ENCODE measurements at places on chromosomes 7 and 10.

DNA sequence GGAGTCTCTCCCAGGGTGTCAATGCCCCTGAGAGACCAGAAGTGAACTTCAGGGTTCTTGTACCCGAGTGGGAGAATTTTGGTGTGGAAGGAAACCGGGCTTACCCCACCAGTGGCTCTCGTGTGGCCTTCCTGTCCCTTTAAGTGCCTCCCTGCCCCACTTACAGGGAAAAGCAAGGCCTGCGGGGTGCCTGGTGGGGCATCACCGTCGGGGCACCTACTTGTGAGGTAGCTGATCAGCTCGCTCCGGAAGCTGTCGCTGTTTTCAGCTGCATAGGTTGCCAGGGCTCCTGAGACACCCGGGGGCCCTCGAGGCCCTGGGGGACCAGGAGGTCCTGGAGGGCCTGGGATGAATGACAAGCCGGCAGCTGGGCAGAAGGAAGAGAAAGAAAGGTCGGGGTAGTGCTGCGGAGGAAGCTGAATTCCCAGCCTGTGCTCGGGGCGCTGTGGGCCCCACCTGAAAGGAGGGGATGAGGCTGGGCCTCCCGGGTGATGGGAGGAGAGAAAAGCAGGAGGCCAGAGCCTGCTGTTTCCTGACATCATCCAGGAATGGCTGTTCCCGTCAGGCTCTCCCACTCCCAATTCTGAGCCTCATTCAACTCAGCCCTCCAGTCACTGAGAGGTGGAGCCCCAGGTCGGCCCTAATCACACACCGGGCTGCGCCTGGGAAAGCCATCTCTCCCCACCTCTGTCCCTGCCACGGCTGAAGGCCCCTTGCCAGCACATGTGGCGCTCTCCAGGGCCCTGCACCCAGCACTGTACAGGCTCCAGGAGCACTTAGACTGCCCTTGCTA, 51.1 kb downstream of the COL17A1 start:
- DNase-seq: no peak

GRCh38 chr7:14805105-14805719, 97.3 kb downstream of the DGKB start:
- DNase-seq: no peak

DNA sequence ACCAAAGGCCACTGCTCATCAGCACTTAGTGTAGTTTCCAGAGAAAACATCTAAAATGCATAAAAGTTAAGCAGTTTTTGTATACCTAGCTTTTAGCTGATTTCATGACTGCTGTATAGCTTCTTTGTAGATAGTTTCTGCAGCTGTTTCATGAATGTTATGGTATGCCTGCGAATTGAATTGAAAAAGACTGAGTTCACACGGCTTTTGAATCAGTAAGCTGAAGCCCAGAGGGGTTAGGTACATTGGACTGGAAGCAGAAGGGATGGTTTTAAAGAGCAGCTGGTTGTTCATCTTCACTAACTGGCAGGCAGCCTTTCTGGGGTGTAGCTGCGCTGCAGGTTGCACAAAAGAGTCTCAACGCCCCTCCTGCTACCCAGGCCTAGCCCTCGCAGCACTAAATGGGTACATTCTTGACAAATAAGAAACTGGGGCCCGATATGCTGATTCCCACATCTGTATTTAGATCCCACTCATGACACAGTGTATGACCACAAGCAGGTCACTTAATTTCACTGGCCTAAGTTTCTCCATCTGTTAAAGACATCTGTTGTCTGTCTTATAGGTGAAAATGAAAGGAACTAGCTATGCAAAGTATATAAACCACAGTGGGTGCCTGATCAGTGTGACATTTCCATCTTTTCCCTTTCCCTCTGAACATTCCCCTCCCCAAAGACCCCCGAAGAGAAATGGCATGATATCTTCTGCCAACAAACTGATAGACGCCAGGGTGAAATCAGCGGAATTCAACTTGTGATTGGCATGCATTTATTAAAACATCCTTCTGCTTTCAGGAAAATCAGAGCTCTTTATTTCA, 85.9 kb upstream of the AGBL3 start:
- DNase-seq: no peak

GRCh38 chr10:88794731-88795130, 7.8 kb upstream of the LIPM start:
- peak; percentile 53 for DNase-seq

DNA sequence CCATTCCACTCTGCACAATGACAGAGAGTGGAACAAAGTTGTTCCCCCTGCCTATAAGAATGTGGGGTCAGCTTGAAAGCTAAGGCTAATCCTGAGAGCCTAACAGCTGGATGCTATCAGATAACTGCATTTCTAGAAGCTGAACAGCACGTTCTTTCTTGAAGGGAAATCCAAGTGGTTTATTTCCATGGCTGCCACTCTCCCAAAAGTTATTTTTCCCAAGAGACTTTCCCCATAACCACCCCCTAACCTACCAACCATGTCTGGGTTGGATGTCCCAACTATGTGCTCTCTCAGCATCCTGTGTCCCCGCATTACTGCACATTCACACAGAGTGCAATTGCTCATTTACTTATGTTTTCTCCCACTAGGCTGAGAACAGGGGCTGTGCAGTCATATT, 140.7 kb upstream of the ANKRD1 start:
- DNase-seq: no peak

GRCh38 chr10:59624951-59625350, 84.7 kb downstream of the SLC16A9 start:
- no peak for DNase-seq

GRCh38 chr10:3785251-3785850, 342 bp upstream of the KLF6 start:
- DNase-seq: peak; percentile 96

GRCh38 chr7:23298141-23298881, 828 bp upstream of the MALSU1 start:
- DNase-seq: no peak

GRCh38 chr10:68251625-68252495, 19.9 kb upstream of the ATOH7 start:
- DNase-seq: no peak

- no peak for DNase-seq
Measured at GRCh38 chr7:99403764-99404163, 4.6 kb downstream of the PDAP1 start.

GRCh38 chr7:100430493-100431285, 1.1 kb downstream of the MEPCE start:
- DNase-seq: no peak

- no peak for DNase-seq
Measured at GRCh38 chr7:130369110-130369711, 11.1 kb upstream of the CPA1 start.

GRCh38 chr10:66827353-66827752, 98.5 kb upstream of the LRRTM3 start:
- DNase-seq: peak; percentile 9

GRCh38 chr7:33868166-33868565, 37.2 kb upstream of the BMPER start:
- DNase-seq: no peak

DNA sequence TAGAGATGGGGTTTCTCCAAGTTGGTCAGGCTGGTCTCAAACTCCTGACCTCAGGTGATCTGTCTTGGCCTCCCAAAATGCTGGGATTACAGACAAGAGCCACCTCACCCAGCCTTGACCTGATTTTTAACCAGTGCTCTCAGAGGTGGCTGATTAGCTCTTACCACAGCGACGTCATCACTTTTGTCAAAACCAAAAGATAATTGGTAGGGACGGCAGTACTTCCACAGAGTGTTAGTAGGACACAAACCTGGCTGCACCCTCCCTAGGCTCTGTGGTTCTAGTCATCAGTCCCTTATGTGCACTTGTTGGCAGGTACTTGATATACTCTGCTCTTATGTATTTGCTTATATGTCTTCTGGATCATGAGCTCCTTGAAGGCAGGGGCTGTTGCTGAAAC, 74.0 kb downstream of the GPR141 start:
- DNase-seq: no peak

DNA sequence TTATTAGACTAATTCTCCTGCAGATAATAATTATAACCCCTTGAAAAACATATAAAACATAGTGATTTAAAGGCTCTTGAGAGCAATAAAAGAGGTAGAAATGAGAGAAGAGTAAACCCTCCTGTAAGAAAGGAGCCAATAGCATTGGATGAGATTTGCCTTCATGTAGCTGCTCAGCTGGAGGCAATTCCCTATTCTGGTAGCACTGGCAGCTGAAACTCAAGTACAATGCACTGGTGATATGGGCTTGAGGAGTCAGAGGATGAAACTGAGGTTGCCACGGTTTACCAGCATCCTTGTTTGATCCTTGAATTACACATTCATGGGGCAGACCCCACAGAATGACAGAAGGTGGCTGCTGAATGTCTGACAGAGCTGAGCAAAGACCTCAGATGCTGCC, 76.4 kb downstream of the CTTNBP2 start:
- DNase-seq: no peak

DNA sequence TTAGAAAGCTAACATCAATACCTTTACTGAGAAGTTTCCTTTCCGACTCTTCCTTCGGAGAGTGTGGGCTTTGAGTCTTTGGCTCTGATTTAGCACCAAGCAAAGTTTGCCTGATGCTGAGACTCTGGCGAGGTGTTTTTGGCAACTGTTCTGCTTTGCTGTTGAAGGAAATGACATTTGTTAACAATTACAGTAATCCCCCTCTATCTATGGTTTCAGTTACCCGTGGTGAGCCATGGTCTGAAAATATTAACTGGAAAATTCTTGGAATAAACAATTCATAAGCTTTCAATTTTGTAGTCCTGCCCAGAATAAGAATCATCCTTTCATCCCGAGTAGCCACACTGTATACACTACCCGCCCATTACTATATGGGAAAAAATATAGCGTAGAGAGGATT, 126.3 kb downstream of the ARHGAP21 start:
- DNase-seq: peak; percentile 23

DNA sequence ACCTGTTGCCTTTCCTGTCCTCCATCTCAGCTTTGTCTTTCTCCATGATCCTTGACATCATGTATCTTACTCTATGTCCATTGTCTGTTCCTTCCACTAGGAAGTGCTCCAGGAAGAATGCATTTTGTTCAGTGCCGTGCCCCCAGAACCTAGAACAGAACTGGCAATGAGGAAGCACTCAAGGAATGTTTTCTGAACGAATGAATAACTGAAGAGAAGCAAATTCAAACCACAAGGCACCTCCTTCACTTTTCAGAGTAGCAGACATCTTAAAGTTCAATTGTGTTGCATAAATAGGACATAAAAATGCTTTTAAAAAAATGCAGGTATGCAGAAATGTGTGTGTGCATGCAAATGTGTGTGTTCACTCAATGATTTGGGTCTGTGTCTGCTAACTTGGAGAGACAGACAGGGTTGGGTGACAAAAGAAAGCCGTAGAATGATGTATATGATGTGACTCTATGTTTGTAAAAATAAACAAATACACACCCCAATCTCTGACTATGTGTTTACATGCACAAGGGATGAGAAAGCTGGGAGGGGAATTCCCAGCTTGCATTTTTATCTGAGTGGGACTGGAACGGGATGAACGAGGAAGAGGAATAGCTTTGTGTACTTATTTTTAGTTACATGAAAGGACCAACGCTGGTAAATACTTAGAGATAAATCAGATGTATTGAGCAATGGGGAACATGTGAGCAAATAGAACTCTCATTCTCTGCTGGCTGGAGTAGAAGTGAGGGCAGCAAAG, 237.7 kb downstream of the FANK1 start:
- no peak for DNase-seq

DNA sequence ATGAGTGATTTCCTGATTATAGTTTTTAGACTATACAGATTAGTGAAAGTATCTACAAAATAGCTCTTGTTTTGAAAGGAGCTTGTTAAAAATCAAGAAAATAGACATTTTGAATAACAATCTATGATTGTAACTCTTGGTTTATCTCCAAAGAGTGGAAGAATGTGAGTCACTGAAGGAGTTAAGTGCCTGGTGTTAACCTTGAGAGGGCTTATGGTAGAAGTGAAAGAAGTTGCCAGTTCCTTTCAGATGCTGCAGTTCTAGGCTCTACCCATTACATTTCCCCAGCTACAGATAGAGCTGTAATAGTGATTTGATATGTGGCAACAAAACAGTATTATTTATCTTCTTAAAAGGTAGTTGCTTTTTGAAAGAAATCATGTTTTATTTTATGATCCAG, 12.7 kb downstream of the NRBF2 start:
- no peak for DNase-seq

DNA sequence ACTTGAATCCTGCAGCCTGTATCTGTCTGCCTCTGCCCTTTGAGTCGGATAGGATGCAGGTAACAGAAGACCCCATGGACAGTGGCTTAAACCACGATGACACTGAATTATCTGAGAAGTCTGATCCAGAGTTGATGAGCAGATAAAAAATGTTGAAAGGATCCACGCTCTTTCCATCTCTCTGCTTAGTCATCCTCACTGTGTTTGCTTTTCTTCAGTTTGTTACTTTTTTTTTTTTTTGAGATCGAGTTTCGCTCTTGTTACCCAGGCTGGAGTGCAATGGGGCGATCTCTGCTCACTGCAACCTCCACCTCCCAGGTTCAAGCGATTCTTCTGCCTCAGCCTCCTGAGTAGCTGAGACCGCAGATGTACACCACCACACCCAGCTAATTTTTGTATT, 36.9 kb upstream of the GOLGA7B start:
- DNase-seq: no peak

DNA sequence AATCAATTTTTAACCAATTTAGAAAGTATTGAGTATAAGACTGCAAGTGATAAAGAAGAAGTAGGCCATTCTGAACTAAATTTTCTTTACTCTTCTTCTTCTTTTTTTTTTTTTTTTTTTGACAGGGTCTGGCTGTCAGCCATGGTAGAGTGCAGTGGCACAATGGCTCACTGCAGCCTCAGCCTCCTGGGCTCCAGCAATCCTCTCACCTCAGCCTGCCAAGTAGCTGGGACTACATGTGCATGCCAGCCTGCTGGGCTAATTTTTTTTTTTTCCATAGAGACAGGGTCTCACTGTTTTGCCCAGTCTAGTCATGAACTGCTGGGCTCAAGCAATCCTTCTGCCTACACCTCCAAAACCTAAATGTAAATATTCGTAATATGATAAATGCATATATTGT, 63.2 kb downstream of the DGKB start:
- DNase-seq: no peak

- no peak for DNase-seq
Measured at GRCh38 chr10:12048547-12048946, 5.9 kb upstream of the UPF2 start.

GRCh38 chr7:32399311-32399710, 90.9 kb downstream of the LSM5 start:
- DNase-seq: no peak

- DNase-seq: no peak
Measured at GRCh38 chr10:62233356-62234076, 35.1 kb downstream of the RTKN2 start.

DNA sequence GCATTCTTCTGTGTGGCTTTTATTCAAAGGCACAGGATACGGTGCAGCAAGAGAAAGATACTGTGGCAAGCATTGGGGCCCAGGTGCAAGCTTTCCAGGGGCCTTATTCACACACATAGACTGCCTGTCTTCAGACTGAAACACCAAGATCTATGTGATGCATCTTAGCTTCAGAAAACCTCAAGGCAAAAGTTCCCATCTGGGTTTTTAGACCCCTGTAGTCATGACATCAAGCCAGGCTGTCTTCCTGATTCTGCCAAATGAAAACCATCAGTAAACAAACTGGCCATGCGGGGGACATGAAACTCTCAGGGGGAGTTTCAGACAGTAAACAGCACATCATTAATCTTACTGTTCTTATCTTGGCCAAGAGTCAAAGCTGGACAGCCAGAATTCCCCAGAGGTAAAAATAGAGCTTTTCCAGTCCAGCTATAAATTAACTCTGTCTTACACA, 9.8 kb downstream of the AGBL3 start:
- no peak for DNase-seq

Data from fibroblast of the conjunctiva (primary cell).